ENCODE measurements at places on chromosomes 11 and 22.

- DNase-seq, result no peak
Measured at GRCh38 chr11:57339328-57339727, 1.2 kb downstream of the P2RX3 start.

GRCh38 chr22:28600546-28601143 lies 79.0 kb downstream of the TTC28 start:
- no peak for DNase-seq

DNA sequence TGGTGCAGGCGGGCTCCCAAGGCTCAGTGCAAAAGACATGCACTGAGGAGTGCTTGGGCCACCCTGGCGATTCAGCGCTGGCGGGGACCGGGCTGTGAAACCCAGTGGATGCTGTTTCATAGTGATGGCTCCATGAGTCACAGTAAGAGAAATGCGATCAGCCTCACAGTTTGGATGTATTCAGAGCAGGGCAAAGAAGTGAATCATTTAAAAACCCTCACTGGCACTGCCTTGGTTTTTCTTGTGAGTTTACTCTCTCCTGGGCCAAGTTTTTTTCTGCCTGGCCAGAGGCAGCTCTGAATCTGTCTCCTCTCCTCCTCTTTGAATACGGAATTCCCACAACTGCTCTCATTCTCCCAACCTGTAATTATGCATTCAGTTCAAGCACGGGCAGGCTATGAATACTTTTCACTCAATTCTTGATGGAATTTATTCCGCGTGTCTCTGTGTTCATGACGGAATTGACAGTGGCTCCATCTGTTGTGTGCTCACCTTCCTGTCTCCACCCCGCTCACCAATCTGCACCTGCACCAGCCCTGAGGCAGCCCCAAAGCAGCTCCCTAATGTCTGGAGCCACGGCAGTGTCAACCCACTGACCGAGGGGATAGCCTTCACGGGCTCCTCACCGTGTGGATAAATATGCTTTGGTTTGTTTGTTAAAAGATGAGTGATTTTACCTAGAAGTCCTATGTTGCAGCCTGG lies 14.9 kb downstream of the ADAMTS8 start:
- no peak for DNase-seq

GRCh38 chr11:102157219-102157618 lies 47.0 kb downstream of the YAP1 start:
- DNase-seq, result no peak

DNA sequence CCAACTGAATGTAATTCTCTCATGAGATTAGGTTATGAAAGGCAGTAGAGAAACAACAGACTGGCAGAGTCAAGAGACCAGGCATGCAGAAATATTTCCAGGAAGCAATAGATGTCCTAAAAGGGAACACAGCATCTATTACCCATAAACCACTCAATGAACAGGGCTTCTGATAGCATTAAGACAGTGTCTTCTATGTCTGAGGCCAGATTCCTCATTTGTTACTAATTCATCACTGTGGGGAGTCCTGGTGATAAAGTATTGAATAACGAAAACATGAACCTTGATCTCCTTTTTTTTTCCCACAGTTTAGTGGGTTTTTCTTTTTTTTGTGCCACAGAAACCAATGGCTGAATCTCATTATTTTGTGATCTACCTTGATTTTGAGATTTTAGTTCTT lies 339.0 kb downstream of the METTL15 start:
- no peak for DNase-seq

GRCh38 chr11:65700399-65700798 lies 11.7 kb upstream of the KAT5 start:
- DNase-seq, result no peak

DNA sequence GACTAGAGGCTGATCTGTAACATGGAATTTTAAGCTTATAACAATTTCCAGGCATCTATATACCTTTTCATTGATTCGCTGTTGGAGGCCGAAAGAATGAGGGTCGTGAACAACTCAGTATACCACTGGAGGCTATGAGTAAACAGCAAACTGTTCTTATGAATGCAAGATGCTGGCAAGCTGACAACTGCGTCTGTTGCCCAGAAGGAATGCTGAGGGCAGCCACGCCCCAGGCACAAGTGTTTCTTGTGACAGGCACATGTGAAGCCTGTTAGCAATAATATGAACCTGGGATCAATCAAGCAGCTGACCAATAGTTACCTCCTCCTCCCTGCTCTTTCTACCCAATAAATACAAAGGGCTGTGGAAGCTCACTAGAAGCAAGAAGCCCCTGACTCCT lies 15.3 kb downstream of the RTCB start:
- DNase-seq, result no peak

DNA sequence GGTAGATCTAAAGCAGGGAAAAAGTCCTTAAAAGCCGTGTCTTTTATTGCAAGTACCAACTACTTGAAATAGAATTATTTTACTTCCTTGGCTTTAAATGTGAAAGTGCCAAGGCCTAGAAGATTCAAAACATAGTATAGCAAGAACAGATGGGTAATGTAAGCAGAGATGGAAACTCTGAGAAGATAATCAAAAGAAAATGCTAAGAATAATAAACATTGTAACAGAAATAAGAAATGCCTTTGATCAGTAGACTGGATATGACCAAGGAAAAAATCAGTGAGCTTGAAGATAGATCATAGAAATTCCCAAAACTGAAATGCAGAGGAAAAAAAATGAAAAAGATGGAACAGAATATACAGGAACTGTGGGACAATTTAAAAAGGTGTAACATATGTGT lies 113.1 kb downstream of the BLID start:
- no peak for DNase-seq
